Esophagus squamous epithelium (tissue), 5 donors: ENCODE measurements at places on chromosomes 12 and 14.

DNA sequence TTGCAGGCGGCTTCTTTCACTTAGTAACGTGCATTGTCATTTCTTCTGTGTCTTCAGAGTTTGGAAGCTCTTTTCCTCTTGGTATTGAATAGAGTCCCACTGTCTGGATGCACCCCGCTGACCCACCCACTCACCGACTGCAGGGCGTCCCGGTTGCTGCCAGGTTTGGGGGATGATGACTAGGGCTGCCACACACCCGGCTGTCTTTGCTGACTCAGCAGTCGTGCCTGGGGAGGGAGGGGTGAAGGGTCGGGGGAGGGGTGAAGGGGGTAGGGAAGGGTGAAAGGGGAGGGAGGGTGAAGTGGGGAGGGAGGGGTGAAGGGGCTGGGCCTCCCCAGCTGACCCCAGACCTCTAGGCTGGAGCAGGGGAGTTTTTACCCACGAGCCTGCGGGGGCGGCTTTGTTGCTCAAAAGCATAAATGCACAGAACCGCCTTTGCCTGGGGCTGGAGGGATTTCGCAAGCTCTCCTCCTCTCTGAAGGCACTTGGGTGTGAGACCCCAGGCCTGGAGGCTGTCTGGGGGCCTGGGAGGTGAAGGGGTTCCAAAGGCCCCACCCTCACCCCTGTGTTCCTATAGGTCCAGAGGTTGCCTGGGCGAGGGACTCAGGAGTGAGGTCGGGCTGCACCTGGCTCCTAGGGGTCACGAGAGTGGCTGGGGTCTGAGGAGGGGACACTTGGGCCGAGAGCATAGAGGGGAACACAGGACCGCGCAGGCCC is 31.3 kb upstream of the ULK1 start:
- no peak for DNase-seq

DNA sequence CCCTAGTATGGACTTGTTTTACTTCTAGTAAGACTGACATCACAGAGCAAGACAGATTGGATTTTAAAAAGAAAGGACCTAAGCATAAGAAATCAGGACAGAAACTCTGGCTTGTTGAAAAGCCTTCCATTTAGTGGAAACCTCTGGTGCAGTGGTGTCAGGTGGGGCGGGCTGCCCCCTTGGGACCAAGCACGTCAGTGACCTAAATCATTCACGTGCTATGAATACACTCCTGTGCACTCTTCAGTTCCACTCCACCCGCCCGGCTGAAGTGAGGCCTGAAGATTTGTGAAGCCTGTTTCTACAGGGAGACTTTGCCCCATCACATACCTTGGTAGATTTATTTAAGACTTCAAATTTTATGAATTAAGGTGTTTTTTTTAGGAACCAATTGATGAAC is 58.2 kb upstream of the STRN3 start:
- no peak for DNase-seq

- no peak for DNase-seq
Measured at GRCh38 chr14:40870252-40870651, 736.4 kb upstream of the LRFN5 start.

DNA sequence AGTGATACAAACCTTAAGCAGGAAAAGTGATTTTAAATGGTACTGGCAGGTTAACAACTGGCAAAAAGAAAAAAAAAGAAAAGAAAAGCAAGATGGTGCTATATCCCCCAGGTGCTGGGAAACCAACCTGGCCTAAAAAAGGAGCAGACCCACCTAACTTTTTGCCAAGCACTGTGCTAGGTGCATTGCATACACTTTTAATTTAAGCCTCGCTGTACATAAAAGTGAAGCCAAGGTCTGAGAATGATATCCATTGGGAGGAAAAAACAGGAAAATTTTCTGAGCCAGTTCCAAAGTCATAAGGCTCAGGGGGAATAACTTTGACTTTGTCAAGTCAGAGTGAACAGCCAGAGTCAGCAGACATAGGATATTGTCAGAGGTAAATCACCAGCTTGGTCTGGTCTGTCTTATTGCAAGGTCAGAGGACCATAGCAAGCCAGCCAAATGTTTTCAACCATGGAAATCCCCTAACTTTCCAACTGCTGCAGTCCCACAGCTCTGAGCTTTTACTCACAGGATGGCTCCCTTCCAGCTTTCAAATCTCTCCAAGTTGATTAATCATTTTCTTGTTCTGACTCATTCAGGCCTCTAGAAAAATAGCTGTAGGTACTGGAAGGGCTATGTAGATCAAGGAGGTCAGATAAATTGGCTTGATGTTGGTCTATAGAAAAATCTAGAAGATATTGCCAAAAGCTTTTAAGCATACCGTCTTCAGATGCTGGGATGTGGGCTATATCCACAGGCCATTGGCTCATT is 412.9 kb downstream of the RAD51B start:
- no peak for DNase-seq

GRCh38 chr14:97413966-97414717 is 617.0 kb downstream of the VRK1 start:
- no peak for DNase-seq

- DNase-seq = no peak
Measured at GRCh38 chr12:105801351-105801750, 337.4 kb downstream of the NUAK1 start.

- DNase-seq = no peak
Measured at GRCh38 chr14:58574623-58575022, 63.1 kb upstream of the DACT1 start.

GRCh38 chr12:77893918-77894317 is 63.2 kb downstream of the NAV3 start:
- DNase-seq = no peak

DNA sequence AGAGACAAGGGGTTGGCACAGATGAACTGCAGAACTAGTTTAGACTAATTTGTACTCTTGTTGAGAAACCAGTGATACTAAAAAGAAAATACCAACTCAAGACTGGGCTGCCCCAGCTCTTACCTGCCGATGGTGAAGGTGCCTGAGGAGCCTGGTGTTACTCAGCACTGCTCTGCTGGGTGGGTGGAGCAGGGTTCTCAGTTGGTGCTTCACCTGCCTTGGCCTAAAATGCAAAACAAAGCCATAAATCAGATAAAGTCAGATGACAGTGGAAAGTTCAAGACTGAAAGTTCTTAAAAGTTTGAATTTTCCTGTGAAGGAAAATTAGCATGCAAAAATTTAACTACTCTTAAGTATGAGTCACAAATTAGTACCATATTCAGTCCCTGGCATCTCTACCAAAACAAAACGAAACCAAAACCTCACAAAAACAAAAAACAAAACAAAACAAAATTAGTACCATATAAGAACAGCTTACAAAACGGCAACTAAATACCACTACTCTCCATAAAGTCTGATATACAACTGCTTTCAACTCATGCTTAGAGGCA is 21.9 kb downstream of the YBX3 start:
- no peak for DNase-seq

DNA sequence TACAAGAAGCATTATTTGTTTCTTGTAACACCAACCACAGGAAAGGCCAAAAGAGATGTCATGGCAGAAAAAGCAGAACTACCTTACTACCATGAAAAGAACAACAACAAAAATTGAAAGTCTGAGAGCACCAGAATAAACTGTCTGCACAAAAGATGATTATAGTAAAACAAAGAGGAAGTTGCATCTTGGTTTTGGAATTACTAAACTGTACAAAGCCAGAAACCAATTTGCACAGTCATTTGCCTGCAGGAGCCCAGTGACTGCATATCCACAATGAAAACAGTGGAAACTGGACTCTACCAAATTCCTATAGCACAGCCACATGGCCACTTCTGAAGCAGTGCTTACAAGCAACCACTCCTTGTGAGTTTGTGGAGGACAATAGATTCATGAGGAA is 276.2 kb downstream of the SSPN start:
- no peak for DNase-seq

- DNase-seq = no peak
Measured at GRCh38 chr12:32727237-32727636, 28.5 kb downstream of the YARS2 start.

DNA sequence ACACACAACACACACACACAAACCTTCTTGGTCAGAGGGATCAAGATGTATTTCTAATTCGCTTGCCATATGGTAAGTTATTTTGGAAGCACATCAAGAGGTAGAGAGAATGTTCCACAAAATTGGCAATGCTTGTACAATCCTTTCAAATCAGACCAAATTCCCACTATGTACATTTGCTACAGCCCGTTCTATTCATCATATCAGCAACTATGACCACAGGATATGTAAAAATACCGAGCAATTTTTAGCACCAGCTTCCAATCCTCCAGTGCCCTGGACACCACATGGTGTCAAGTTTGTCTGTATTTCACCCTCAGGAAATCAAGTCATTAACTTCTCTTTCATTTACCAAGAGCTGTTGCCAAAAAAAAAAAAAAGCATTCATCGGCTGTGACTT is 21.2 kb downstream of the TBX5 start:
- no peak for DNase-seq

DNA sequence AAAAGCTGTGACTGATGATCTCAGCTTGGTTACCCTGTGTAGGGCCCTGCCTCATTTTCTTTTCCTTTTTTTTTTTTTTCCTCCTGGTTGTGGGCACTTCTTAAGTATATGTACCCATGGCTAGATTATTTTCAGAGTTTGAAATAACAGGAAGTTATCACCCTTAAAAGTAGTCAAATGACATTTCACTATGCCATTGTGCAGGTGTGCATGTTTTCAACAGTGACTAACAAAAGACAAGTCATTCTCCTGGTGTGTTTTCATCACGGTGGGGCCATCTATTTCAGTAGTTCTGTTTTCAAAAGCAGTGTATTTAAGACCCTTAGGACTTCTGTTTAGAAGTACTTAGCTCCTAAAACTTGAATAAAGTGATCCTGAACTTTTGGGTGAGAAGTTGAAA is 15.0 kb downstream of the GABARAPL1 start:
- DNase-seq = no peak

- no peak for DNase-seq
Measured at GRCh38 chr12:64526859-64527258, 74.9 kb downstream of the TBK1 start.

DNA sequence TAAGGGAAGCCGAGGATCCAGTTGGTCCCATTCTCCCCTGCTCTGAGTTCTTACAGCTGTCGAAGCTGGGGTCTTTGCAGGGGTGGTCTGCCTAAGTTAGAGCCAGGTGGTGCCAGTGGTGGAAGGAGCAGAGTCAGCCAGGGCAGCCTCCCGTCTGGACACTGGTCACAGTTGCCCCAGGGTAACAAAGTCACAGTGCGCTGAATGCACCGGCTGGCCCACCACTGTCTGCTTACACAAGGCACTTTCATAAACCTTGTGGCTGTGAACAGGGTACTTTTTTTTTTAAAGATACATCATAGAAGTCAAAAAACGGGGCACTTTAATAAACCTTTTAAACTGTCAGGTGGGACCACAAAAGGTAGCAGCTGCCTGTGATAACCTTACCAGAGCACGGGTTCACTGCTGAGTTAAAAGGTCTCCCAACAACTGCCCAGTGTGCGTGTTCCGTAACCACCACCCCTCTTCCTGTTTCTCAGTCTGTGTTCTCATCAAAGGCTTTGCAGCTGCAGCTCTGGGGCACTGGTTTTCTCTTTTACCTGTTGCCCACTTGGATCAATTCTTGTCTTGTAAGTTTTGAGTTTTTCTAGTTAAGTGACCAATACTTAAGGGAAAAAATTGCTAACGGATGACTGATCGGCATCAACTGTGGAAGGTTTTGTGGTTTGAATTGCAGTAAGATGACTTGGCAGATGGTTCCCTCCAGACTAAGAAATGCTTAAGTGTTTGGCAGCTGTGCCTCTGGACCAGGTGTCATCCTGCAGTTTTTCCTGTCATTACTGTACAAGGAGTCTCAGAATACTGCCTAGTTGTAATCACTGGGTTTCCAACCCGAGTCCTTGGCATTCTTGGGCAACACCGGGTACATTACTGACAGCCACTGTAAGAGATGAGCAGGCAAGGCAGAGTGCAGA is 55.9 kb downstream of the DYNC1H1 start:
- no peak for DNase-seq

DNA sequence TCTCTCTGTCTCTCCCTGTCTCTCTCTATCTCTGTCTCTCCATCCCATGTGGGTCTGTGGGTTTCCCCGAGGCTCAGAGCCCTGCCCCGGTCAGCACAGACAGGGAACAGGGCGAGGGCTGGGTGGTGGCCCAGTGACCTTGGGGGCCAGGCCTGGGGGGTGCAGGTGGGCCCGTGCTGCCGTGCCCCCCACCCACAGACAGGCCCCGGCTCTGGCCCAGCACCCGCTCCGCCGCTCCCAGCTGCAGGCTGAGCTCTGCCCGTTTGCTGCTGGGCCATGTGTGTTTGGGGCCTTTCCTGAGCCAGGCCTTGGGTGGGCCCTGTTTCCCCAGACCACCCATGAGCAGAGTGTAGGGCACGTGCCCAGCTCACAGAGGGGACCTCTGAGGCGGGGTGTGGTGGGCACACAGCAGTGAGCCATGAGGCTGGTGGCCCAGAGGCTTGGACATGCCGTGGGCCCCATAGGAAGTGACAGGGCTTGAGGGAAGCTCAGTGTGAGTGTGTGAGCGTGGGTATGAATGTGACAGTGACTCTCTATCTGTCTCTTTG is 51.0 kb downstream of the TMEM121 start:
- no peak for DNase-seq

GRCh38 chr14:89178800-89179535 is 238.1 kb downstream of the FOXN3 start:
- DNase-seq = no peak

GRCh38 chr14:59018460-59018859 is 170.0 kb upstream of the DAAM1 start:
- DNase-seq = no peak

- DNase-seq = no peak
Measured at GRCh38 chr12:130746546-130746945, 30.4 kb upstream of the RIMBP2 start.

DNA sequence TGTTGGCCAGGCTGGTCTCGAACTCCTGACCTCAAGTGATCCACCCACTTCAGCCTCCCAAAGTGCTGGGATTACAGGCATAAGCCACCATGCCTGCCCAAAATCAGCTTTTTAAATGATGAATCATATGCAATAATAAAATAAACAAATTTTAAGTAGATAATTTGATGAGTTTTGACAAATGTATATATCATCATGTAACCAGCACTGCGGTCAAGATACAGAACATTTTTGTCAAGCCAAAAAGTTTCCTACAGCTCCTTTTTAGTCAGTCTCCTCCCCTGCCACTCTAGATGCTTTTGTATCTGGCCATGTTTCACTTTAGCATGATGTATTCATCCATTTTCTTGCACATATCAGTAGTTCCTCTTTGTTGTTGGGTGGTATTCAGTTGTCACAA is 17.2 kb downstream of the FRMD6 start:
- DNase-seq = no peak

DNA sequence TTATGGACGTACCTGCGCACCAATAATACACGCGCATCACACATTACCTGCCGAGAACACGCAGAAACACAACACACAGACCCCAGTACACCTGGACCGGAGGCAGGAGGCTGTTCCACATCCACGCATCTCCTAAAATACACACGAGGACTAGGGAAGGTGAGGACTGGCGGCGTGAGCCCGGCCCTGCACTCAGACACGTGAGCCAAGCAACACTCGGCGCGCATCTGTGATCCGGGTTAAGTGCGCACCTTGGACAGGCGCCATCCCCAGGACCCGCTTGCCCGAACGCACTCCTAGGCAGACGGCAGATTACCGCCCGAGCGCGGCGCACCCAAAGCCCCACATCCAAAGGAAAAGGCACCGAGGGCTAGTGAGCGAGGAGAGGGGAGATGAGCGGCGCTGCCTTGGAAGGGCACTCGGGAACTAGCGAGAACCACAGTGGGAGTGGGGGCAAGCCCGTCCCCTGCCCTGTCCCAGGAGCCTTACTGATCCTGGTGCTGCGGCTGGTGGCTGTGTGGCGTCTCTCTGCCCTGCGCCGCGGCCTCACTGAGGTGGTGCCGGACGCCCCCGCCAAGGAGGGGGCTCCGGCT is 417 bp downstream of the GLS2 start:
- no peak for DNase-seq
